Heart left ventricle (tissue), 16 donors: ENCODE measurements at places on chromosomes 11 and 22.

GRCh38 chr11:16356761-16357393 is 531 bp upstream of the SOX6 start:
- DNase-seq: peak; percentile 40

DNA sequence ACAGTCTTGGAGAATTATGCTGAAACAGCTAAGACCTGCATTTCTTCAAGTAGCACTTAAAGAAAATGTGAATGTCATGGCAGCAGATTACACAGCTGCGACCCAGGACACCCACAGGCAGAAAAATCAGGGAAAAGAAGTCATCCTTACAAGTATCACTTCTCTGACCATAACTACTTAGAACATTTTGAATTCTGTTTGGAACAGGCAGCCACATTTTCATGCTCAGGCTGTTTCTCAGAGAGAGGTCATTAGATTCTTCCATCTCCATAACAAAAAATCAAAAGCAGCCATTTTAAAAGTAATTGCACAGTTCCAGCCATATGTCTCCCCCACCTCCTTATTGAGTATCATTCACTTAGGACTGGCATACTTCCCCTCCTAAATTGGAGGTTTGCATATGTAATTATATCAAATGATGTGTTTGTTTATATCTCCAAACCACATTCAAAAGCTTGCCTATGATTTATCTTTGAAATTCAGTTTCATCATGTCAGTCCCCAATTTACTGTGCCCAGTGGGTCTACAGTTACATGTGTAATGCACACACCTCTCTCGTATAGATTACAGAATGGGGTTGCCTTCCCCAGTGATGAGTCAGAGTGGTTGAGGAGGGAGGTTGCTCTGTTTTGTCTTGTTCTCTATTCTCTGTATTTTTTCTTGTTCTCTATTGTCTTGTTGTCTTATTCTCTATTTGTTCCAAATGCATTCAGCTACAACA is 276.5 kb upstream of the MTNR1B start:
- DNase-seq: no peak

GRCh38 chr11:131914361-131914774 is 544.0 kb downstream of the NTM start:
- DNase-seq: no peak

- DNase-seq: no peak
These were observed 24.0 kb downstream of the SWAP70 start for GRCh38 chr11:9687711-9688477.

- DNase-seq: no peak
These were observed 15.4 kb downstream of the P2RY6 start for GRCh38 chr11:73287400-73288101.

DNA sequence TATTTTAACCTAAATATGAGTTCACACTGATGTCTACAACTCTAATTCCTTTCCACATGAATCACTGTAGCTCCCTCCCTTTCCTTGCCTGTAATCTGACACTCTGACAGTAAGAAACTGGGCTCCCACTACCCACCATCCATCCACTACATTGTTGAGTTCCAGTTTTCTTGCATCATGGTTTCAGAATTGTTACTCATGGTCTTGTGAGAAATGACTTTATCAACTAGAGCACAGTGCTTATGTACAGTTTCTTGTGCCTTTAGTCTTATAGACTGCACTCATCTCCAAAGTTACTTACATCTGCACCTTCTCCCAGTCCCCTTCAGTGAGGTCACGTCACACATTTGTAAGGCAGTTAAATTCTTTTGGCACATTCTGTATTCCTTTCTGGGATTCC is 78.6 kb downstream of the RTL6 start:
- no peak for DNase-seq

GRCh38 chr11:78417888-78418583 is 416 bp upstream of the GAB2 start:
- peak; percentile 90 for DNase-seq

DNA sequence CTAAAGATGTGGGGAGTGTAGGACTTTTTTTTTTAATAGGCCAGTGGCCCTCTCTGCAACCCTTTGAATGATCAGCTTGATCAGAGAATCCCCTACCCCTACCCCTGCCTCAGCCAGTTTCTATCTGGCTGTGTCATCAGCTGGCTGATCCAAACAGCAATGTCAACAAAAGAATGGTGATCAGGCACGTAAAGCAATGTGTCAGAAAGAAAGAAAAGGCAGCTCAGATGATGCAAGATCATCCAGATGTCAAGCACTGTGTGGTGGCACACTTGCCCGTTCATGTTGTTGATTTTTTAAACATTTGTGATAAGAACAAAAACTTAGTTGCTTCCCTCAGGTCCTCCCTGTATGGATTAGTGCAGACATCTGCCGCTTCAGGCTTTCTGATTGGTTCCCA is 26.3 kb upstream of the EHF start:
- DNase-seq: no peak

GRCh38 chr11:115463606-115464005 is 40.6 kb downstream of the CADM1 start:
- DNase-seq: no peak

DNA sequence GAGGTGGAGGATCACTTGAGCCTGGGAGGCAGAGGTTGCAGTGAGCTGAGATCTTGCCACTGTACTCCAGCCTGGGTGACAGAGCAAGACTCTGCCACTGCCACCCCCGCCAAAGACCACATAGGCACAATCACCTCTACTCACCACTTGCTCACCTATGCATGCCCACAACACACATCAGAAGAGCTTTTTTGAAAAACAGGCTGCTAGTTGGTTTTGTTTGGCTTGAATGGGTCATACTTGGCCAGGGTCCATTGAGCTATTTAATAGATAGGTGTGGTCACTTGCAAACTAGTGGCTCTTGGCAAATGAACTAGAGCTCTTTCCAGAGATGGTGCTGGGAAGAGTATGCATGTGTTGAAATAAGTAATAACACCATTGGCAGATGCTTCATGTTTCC is 80.1 kb downstream of the EMSY start:
- DNase-seq: no peak

GRCh38 chr11:65058012-65058411 is 341 bp downstream of the NAALADL1 start:
- no peak for DNase-seq

DNA sequence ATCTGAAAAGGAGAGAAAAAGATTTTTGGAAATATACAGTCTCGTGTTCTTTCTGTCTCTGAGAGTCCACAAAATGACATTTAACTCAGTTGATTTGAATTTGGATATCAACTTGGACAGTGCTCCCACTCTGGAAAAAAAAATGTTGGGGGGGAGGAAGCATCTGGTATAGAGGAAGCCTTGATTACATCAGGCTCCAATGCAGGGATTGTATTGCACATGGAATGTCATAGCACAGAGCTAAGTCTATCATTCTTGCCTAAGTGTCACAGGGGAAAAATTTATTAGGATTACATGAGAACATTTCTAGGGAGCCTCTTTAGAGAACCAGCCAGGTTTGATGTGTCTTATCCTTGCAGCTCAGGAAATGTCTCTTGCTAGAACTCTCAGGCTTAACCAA is 23.0 kb downstream of the MS4A6A start:
- no peak for DNase-seq

- no peak for DNase-seq
These were observed 5.3 kb upstream of the JAML start for GRCh38 chr11:118230088-118230487.

DNA sequence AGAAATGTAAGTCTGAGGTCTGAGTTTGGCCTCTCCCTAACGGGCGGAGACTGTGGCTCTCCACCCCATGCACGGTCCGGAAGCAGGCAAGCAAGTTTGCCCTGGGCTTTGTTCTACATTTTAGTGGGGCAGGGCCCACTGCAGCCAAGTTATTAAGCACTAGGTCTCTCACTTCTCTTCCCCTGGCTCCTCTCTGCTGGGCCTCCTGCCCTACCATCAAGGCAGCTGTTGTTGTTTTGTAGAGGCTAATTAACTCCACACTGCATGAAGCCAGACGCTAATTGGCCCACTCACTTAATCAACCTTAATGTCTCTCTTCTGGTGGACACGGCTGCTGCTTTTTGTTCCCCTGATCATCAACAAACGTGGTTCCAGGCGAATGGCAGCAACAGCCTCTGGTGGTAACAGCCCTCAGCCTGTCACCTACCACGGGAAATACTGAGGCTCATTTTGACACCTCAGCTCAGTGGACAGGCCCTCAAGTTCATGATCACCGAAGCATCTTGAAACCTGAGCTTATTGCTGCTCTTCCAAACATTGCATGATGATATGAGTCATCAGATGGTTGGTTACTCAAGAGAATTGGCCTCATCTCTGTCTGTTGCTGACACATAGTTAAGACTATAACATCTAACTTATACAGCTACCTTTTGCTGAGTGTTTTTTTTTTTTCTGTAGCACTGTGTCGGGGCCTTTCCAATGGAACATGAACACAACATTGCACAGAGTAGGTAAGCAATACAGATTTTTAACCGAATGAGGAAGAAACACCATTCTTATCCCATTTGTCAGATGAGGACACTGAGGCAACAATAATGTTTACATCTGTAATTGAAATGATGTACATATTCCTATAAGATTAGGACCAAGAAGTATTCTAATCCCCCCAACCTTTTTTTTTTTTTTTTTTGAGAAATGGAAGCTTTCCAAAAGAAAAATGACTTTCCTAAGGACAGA is 20.8 kb upstream of the LMO2 start:
- peak; percentile 37 for DNase-seq

DNA sequence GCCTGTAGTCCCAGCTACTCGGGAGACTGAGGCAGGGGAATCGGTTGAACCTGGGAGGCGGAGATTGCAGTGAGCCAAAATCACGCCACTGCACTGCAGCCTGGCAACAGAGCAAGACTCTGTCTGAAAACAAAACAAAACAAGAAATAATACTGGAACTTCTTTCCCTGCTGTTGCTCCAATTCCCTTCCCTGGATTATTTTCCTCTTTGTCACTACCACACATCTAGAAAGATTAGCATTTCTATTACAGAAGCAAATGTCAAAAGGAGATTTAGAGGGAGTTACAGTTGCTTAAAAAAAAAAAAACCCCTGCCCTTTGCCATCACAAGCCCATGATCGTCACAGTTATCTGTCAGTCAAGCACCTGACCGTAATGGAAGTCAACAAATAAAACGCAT is 17.7 kb upstream of the SCGB1D1 start:
- DNase-seq: no peak

DNA sequence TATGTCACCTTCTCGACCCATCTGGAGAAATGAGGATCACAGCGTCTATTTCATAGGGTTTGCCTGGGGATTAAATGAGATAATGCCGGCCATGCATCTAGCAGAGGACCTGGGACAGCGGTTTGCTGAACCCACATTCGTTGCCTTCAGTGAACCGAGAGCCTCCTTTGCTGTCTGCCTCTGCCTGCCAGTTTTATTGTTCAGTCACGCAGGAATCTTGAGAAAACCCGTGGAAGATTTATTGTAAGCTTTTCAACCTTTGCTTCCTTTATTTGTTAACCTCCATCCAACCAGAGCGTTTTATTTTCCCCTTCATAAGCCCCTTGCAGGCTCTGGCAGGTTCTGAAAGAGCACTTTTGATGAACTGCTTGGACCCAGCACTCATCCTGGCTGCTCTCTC is 202.3 kb upstream of the SYN3 start:
- DNase-seq: no peak

DNA sequence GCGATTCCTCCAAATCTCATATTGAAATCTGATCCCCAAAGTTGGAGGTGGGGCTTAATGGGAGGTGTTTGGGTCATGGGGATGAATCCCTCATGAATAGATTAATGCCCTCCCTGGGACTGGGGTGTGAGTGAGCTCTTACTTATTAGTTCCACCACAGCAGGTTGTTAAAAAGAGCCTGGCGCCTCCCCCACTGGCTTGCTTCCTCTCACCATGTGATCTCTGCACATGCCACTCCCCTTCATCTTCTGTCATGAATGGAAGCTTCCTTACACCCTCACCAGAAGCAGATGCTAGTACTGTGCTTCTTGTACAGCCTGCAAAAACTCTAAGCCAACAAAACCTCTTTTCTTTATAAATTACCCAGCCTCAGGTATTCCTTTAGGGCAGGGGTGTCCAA is 8.8 kb downstream of the RRAS2 start:
- DNase-seq: no peak

DNA sequence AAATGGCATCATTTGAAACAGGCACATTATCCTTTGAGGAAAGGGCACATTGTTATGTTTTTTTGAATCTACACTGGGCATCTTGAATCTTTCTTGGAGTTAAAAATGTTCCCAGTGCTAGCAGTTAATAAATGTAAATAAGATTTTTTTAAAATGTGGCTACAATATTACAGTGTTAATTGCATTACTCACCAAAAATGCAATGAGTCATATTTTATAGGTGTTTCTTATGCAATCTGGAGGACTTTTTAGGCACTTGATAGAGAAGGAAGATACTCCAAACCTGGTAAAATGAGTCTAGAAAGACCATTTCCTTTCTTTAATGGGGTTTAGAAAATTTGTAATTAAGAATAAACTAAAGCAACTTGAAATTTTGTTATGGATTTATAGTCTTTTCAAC is 238.0 kb downstream of the METTL15 start:
- no peak for DNase-seq
